ENCODE measurements at places on chromosomes 11 and 22.

DNA sequence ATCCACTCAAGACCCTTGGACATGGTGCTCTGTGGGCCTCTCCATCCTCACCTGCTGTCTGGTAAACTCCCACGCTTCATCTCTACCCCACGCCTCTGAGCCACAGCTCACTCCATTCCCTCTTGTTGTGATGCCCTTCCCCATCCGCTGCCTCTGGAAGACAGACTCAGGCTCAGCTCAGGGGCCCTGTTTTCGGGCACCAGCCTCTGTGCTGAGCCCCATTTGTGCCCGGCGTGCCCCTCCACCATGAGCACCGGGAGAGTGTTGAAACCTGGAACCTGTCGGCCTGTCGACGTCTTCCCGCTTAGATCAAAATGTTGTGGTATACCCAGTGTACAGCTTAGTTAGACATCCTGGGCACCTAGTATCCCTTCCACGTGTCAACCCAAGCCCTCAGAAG lies 6.5 kb upstream of the SCUBE1 start:
- no peak for DNase-seq

DNA sequence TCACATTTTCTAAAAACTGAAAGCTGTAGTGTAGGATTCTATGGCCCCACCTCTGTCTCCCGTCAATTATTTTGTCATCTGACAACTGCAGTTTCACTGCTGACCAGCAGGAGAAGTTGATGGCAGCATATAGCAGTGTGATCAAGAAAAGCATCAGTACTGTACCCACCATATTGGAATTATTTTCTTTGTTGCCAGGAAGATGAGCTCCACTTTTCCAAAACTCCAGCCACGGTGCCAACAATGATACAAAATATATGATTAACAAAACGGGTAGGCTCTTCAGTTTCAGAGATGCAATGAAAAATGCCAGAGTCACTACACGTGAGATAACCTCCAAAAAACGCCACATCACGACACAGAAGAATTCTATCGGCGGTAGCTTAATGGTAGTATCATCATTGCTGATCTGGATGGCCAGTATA lies 41.3 kb downstream of the XKR3 start:
- no peak for DNase-seq

GRCh38 chr11:75384438-75385080 lies 14.8 kb upstream of the RPS3 start:
- peak; percentile 80 for DNase-seq

- DNase-seq = peak; percentile 91
Observed at GRCh38 chr11:33257897-33258630, 883 bp downstream of the HIPK3 start.

DNA sequence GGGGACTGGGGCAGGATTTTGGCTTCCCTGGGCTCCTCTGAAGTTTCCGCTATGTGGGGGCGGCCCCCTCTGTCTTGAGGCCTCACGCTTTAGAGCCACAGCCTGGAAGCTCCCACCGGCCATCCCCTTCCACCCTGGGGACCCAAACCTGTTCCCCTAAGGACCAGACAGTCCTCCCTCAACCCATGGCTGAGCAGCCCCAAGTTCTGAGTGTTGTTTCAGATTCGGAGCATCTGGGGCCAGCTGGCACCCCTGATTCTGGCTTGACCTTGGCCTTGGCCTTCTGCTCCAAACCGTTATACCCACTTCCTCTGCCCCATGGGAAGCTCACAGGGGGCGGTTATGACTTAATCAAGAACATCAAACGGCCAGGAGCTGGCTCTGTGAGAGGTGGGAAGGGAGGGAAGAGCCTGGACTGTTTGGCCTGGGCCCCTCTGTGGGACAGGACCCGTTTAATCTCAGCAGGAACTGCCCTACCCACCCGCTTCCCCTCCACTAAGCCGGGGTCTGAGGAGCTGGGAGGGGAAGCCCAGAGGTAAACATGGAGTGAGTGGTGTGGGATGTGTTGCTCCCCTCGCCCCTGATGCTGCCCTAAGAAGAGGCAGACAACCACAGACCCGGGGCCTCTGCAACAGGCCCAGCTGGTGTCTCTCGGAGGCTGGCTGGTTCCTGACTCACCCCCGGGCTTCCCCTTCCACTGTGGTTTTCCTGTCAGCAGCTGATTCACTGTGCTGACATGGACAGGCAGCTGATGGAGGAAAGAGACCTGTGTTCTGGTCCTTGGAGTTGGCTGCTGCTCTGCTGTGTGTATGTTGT lies 3.4 kb downstream of the CD82 start:
- DNase-seq = peak; percentile 88

- no peak for DNase-seq
Observed at GRCh38 chr11:126109941-126110731, 47.5 kb upstream of the CDON start.

DNA sequence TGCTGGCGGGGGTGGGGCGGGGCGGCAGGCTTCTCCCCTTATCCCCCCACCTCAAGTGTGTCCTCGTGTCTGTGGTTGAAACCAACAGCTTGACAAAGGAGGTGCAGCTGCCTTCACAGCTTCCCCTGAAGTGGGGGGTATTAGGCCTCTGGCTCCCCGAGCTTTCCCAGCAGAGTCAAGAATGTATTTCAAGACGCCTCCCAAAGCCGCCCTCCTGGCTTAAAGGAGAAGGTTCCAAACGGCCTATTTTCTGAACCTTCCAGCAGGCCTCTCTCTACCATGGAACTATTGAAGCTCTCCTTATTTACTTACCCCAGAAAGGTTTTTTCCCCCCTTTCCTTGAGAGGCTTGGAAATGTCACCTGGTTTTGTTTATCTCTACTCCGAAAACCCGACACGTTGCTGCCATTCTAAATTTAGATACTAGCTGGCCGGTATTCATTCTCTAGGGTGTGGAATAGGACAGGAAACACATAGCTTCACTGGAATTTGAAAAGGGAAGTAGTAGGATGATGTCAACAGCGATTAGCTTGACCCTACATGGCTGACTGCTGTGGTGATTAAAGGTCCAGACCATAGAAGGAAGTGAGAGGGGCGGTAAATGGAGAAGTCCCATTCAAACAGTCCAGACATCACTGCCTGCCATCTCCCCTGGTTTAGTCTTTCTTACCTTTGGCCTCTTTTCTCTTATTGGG lies 671 bp upstream of the PICALM start:
- DNase-seq = peak; percentile 65

GRCh38 chr11:27186580-27186979 lies 146.0 kb downstream of the BBOX1 start:
- DNase-seq = no peak

DNA sequence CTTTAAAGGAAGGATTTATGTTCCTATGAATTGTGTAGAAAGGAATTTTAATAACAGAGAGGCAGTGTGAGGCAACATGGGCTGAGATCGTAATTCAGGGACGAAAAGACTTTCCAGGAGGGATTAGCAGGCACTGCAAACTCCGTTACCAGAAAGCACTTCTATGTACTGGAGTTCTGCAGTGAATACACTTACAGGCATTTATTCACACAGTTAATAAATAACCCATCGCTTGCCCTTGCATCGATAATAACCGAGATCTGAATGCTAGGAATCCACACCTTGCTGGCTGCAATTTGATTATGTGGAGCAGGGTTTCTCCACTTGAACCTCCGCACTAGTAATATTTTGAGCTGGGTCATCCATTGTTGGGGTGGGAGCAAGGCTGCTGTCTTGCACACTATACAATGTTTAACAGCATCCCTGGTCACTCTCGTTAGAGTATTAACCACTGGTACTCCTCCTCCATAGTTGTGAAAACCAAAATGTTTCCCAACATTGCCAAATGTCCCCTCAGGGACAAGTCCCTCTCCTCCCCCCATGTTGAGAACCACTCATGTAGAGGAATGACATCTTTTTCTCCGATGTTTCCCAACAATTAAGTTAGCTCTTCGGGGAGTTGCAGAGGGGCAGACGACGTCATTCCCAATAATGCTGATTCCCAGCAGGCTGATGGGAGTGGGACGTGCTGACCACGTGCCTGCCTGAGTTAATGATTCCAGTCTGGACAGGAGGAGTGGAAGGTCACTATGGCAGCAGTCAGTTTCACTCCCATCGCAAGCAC lies 99.5 kb downstream of the SNX19 start:
- peak; percentile 50 for DNase-seq

GRCh38 chr11:44857490-44858090 lies 93.1 kb downstream of the TP53I11 start:
- no peak for DNase-seq

- DNase-seq = no peak
Observed at GRCh38 chr11:45655831-45656230, 9.6 kb downstream of the CHST1 start.

GRCh38 chr11:18172666-18173065 lies at the start of gene MRGPRX4:
MRGPRX4 (plus strand) TSS chr11:18172837; CDS start chr11:18173257, 420 bp downstream.
- DNase-seq = no peak

DNA sequence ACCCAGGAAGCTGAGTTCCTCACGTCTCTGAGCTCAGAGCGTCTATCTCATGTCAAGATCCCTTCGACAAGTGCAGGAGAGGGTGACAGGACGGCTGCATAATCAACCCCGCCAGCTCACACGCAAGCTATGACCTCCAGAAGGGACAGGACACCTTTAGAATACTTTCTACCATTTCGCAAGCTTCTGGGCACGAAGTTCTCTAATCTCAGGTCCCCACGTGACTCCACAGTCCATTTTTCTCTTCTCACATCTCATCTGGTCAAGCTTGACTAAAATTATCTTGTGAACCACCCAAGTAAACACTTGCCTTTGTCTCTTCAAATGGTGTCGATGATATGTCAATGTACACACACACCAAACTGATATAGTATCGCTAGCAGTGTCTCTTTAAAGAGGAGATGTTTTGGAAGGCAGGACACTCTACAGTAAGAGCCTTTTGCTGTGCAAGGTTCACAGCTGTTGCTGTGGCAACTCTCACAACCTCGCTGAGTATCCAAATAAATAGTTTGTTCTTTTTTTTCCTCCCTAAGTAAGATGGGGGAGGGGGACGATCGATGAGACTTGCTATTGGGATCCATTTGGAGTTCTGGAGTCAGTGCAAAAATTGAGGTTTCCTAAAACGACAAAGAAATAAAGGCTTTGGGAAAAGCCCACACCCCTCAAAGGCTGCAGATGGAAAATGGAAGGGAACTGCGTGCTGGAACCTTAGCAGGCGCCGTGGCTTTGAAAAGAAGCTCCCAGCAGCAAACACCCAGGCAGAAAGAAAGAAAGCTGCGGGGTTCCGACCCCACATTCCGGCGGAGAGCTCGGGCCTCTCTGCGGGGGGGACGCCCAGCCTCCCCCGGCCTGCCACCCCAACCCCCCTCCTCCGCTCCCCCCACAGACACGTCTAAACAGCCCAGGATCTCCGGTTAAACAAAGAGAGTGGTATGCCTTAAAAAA lies 215.4 kb upstream of the UBASH3B start:
- DNase-seq = peak; percentile 64

DNA sequence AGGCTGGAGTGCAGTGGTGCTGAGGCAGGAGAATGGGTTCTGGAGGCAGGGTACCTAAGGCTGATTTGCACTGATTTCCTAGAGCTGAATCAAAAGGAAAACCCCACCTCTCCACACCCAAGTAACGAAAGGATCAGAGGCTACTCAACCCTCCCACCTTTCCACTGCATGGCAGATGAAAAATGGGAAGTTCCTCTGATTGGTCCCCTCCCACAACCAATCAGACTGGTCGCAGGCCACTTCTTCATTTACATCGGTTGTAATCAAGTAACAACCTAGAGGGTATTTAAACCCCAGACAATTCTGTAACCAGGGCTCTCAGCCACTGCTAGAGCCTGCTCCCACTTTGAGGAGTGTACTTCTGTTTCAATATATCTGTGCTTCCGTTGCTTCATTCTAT lies 18.6 kb upstream of the PARVB start:
- no peak for DNase-seq

DNA sequence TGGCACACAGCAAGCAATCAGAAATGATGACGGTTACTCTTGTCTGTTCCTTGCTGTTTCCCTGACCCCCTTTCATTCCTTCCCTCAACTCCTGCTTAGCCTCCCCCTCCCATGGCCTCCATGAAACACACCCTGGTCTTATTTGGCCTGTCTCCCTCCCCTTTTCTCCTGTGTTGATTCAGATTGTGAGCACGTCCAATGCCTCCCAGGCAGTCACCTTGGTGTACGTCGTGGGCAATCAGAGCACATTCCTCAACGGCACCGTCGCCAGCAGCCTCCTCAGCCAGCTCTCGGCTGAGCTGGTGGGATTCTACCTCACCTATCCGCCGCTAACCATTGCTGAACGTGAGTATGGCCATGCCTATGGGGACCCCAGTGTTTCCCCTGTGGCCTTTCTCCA lies 141.1 kb downstream of the C11orf91 start:
- DNase-seq = no peak

DNA sequence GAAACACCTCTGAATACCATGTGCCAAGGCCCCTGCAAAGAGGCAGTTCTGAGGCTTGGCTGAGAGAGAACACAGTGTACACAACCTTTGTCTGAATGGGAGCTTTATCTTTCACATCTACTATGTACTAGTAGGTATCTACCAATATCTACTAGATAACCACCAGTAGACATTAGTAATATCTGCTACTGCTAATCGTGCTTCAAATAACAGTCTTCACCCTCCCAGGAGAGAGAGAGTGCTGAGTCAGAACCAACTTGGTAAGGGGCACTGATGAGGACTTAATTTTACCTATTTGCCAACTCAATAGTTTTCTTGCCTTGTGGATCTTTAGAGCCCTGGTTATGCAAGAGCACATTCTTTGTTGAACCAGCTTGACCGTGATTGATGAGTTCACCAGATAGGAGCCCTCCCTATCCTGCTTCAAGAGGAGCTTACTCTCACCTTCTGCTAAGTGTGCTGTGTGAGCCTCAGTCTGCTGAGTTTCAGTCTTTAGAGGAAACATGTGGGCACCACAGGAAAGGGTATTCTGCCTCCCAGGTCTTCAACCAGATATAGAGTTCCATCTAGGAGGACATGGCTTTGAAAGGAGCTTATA lies 967.5 kb downstream of the NTM start:
- DNase-seq = no peak

DNA sequence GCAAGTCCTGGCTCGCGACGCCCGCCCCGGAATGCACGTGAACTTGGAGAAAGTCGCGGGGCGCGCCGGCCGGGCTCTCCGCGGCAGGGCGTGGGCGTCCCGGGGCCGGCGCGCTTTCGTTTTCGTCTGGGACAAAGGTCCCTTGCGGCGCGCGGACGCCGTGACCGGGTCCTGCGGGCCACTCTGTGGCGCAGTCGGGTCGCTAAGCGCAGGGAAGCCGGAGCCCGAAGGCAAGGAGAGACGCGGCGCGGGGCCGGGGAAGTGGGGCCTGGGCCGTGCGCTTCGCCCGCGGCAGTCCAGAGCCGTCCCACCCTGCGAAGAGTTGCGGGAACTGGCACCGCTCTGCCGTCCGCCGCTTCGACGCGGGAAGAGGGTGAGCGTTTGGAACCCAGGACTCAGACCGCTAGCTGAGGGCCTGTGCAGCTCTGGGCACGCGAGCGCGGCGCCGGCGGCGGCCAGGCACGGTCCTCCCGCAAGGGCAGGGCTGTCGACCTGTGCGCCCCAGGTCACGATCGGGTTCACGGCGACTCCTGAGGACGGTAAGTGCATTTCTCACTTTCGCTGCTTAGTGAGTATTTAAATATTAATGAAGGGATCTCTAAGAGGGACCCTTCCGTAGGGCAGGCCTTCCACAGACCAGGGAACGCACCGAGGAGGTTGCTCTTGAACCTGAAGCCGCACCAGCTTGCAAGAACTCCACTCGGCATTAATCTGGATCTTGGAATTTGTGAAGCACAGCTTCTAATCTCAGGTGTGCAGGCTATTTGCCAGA lies 78.0 kb upstream of the PPARA start:
- DNase-seq = peak; percentile 64

All from femur (tissue), 1 donor.